ENCODE measurements at places on chromosomes 3 and 15. TPM values are rescaled to one million over a fixed set of nuclear protein-coding genes. Genes with fewer than 3 reads are reported as not detected.

The FSIP1 gene
- 0.33 TPM for total RNA-seq

The LYZL4 gene
- total RNA-seq, result not detected

The NEIL1 gene
- 79.1 TPM for total RNA-seq

DNA sequence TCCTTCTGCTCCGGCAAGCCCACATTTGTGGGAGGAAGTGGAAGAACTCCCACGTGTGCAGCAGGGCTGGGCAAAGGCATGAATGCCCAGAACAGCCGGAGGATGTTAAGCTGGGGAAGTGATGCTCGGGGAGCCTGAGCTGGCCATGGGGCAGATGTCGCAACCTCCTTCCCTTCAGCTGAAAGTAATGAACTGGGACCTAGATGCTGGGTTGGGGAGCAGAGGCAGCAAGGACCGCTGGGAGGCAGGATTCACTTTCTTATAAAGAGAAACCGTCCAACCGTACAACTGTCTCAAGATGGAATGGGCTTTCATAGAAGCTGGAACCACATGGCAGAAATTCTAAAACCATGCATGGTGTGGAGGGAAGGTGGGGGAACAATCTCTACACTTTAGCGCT, 290.9 kb downstream of the OCA2 start:
- no peak overlapping the region for H3K27ac ChIP-seq
- DNase-seq, result no peak
- no peaks in the 10 kb centered on the region for H3K36me3 ChIP-seq
- no peaks in the 10 kb centered on the region for H3K27me3 ChIP-seq
